ENCODE measurements at places on chromosomes 7 and 10.

- DNase-seq: no peak
Observed at GRCh38 chr7:46603780-46604179, 682.7 kb upstream of the IGFBP3 start.

DNA sequence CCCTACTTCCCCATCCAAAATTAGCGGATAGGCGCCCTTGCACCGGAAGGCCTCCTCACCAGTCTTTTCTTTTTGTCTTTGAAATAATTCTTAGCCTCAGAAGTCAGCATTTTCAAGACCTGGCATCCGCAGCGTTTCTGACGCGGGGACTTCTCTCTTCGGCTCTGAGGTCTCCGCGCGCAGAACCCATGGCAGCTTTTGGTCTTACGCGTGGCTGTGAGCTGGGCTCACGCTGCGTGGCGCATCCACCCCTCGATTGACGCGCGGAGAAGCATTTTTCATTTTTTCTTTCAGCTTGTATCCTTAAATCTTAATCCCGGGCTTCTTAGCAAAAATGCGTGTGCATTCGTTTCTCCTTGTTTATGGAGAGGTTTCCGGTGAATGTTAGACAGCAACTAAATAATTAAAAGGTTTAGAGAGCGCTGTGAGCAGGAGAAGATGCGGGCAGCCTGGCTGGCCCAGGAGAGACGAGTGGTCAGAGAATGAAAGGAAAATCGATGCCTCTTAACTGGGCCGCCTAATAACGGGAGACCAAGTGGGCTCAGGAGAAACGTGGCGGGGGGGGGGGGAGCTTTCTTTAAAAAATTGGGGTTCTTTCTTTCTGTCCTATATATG lies 2.0 kb upstream of the GATA3 start:
- DNase-seq: no peak

- DNase-seq: no peak
Observed at GRCh38 chr7:94997547-94997946, 90.2 kb downstream of the PPP1R9A start.

DNA sequence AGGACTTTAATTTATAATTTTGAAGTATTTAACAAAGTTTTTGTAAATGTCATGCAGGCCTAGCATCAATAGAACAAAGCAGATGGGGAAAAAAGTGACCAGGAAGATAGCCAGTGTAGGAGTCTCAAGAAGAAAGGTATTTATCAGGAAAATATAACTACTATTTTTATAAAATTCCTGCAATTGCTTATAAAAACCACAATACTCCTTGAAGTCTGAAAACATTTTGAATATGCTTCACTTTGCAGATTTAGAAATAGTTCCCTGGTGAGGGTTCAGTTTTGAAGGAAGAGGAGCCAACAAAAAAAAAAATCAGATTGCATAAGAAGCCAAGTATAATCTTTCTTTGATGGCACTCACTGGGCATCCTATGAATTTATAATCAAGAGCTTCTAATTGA lies 34.1 kb downstream of the MTERF1 start:
- no peak for DNase-seq

DNA sequence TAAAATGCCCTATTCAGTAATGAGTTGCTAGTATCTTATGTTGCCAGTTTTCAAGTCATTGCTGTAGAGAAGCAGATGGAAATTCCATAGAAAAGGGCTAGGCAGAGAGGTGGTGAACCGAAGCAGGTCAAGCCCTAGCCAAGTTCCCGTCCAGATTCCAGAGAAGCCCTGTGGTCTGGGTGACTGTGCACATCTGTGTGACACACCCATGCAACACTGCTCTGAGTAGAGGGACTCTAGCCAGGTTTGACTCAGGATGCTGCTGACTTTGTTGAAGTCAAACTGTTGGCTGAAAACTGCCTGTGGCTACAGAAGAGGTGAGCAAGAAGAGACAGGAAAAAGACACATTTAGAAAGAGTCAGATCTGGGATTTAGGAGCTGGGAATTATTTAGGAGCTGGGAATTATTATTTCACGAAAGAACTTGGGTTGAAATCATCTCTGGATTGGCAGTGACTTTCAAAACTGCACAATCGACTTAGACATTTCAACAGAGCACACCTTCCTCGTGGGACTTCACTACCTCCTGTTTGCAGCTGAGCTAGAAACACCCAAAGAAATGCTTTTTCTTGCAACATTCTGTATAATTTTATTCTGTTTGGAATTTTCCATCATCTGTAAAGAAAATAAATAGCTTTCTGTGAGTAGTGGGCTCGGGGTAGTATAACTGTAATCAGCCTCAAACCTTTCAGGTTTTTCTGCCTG lies 149.1 kb upstream of the PRKCQ start:
- DNase-seq: no peak

GRCh38 chr7:69677881-69678493 lies 79.7 kb downstream of the AUTS2 start:
- no peak for DNase-seq

DNA sequence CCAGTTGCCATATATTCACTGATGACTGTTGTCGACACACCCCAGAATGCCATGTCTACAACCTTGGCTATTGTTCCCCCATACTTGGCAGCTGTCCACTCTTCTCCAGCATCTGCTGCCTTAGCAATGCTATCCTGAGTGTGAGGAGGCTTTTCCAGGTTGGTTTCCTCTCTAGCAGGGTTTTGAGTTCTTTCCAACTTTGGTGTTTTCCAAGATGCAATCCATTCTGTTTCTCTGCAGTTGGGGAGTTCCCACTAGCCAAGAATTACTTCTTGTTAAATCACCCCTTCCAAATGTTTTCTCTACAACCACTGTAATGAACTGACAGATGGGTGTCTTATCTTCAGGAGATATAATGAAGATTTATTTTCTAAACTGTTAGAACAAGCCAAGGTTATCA lies 617.4 kb downstream of the CCSER2 start:
- DNase-seq: no peak
